Stimulated activated CD4-positive, alpha-beta T cell treated with anti-CD3 and anti-CD28 coated beads, Interleukin-4, amount 100 ng/mL, for 4 hours (primary cell): ENCODE measurements at places on chromosomes 13 and 19.

DNA sequence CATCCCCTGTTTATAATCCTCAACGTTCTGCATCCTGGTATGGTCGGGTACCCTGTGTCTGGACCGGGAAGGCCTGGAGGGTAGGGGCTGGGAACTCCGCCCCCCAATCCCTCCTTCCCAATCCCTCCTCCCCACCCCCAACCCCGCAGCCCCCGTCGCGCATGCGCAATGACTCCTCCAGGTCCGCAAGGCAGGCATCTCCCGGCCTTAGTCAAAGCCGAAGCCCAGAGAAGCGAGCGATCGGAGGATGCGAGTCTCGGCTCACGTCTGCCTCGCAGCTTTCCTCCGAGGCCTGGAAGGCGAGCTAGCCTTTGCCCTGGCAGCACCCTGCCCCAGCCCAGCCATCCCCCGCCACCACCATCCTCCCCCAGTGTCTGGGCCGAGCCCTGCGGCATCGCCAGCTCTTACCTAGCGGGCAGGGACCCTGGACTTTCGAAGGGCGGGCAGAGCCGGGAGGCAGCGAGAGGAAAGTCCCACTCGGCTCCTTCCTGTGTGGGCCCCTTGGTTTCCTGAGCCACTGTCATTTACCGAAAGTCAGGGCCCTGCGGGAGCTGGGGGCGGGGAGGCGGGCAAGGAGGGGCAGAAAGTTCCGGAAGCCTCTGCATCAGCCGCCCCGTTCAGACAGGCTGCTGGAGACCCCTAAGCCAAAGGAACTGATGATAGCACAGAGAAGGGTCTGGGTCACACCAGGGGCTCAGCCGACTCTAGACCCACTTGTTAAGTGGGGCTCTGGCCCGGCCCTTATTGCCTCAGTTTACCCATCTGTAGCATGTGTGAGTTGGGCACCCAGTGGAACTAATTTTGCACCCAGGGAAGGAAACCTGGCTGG lies at the start of gene JAK3:
Gene JAK3 (minus strand): TSS at position 445 of the 829 bp plus-strand sequence. CDS start 3,565 bp downstream, outside the sequence.
- peak; percentile 84 for DNase-seq

GRCh38 chr13:111875915-111876314 lies 191.0 kb upstream of the SOX1 start:
- DNase-seq = no peak

GRCh38 chr13:42068886-42069285 lies 20.4 kb downstream of the DGKH start:
- DNase-seq = no peak

DNA sequence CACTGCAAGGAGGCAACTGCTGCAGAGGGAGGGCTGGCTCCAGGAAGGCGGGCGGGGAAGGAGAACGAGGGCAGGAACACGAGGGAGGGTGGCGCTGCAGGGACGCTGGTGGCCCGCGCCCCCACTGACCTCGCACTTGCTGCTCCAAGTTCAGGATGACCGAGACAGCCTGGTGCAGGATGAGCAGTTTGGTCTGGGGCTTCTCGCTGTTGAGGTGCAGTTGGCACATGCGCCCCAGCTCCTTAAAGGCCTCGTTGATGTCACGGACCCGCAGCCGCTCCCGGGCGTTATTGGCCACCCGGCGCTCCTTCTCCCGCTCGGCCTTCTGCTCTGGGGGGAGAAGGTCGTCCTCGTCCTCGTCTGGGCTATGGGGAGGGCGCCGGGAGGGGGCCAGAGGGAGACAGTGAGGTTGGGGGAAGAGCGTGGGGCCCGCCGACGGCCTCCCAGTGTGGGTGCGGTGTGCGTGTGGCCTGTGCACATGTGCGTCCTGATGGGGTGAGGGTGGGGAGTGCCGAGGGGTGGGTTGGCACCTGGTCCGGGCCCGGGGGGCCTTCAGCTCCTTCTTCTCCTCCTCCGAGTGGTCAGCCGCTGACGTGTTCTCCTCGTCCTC lies 10.0 kb upstream of the UQCR11 start:
- no peak for DNase-seq

DNA sequence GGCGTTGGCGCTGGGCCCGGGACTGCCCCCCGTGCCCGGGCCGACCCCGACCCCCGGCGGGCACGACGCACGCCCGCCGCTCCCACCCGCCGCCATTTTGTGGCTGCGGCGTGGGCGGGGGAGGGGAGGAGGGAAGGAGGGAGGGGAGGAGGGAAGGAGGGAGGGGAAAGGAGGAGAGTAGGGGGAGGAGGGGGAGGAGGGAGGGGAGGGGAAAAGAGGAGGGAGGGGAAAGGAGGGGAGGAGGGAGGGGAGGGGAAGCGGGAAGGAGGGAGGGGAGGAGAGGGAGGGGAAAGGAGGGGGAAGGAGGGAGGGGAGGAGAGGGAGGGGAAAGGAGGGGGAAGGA lies at the start of gene BTBD2:
Gene BTBD2 (minus strand): TSS at position 107 of the 343 bp plus-strand sequence. CDS start 11 bp downstream, at position 96.
- peak; percentile 70 for DNase-seq

DNA sequence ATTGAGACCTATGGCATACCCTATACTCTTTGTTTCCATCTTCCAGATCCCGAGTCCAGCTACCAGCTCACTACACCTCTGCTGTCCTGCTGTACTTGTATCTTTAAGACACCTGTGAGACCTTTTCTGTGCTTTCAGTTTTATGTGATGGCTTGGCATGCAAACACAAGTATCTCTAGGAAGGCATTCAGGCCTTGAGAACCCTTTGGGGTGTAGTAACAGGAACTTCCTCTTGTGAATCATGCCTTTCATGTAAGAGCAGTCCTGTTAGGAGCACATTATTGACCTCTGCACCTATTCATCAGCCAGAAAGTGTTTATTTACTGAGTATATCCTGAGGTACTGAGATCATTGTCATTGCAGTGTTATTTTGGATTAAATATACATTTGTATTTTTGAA lies 87.0 kb upstream of the HTR2A start:
- no peak for DNase-seq

- no peak for DNase-seq
Observed at GRCh38 chr13:98755729-98756128, 3.3 kb upstream of the SLC15A1 start.

DNA sequence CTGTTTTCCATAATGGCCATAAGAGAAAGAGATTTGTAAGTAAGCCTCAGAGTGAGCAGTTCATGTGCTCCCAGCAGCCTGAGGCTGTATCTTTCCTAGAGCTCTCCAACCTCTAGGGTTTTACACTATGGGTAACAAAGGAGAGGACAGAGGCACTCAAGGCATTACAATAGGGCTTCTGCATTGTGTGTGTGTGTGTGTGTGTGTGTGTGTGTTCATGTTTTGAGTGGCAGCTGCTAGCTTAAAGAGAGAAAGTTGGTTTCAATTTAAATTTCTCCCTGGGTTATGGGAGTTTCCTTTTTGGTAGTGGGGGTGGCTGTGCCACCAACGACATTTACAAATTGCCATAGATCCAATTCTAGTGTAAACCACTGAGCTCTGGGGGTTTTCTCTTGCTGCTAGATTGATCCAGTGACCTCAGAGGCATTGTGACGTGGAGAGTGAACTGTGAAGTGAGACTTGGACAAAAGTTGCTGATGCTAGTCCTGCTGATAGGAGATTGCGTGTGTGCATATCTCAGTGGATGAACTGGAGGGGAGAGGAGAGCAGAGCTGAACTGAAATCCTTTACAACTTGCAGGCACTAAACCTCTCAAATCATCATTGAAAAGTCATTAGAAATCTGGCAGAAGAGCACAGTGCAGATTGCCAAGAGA lies 67.2 kb upstream of the OLFM4 start:
- DNase-seq = no peak

- no peak for DNase-seq
Observed at GRCh38 chr13:77417897-77418296, 91.0 kb upstream of the MYCBP2 start.

- DNase-seq = no peak
Observed at GRCh38 chr13:44542361-44542760, 33.8 kb downstream of the TSC22D1 start.

- no peak for DNase-seq
Observed at GRCh38 chr13:95462801-95463200, 89.7 kb upstream of the CLDN10 start.

GRCh38 chr13:98171900-98172589 lies 5.0 kb downstream of the RNF113B start:
- DNase-seq = no peak

DNA sequence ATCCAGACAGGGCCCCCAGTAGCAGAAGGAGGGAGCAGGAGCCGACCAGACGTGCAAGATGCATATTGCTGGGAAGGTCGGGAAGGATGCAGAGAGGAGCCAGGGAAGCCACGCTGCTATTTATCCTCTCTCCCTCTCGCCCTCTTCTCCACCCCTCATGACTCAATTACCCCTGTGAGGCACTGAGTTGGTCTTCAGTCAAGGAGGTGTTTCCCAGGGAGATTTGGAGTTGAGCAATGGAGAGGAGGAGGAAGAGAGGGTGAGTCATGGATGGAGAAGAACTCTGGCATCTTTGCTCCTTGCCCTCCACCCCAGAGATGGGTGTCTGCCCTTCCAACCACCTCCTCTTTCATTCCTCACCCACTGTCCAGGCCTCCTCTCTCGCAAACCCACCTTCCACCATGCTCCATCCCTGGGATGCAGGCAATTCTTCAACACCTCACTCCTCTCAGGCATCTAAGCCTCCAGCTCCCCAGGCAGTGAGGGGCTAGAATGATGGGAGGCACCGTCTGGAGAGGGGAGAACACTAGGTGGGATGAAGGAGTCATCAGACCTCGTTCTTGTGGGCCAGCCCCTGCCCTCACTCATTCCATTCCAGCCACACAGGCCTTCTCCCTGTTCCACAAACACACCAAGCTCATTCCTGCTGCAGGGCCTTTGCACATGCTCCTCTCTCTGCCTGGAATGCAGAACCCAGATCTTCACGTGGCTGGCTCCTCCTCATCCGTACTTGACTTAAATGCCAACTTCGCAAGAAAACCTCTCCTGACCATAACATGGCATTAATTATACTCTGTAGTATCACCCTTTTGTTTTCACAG lies at the start of gene SBSN:
Gene SBSN (minus strand): TSS at position 94 of the 821 bp plus-strand sequence. CDS start 30 bp downstream, at position 64.
- DNase-seq = no peak

DNA sequence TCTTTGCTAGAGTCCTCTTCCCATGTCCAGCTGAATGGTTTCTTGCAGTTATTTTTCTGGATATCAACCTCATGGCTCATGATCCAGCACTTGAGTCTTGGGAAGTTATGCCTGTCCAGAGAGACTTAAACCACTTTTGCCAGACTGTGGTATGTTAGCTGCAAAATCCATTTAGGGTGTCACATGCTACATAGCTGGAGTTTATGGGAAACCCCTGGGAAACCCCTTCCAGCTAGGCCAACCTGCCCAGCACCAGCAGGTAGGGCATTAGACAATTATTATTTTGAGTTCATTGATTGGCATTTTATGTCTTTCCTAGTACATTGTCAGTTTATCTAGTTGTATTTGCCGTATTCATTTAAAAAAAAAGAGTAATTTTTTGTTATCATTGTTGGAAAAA lies 797.8 kb downstream of the EFNB2 start:
- DNase-seq = no peak

GRCh38 chr13:100100115-100100879 lies 11.4 kb downstream of the PCCA start:
- no peak for DNase-seq
